ENCODE measurements at places on chromosomes 13 and 19.

- no peak for DNase-seq
These were observed 75.3 kb upstream of the RXFP2 start for GRCh38 chr13:31663880-31664585.

- DNase-seq = no peak
These were observed 310.9 kb downstream of the ZNF536 start for GRCh38 chr19:30682999-30683536.

DNA sequence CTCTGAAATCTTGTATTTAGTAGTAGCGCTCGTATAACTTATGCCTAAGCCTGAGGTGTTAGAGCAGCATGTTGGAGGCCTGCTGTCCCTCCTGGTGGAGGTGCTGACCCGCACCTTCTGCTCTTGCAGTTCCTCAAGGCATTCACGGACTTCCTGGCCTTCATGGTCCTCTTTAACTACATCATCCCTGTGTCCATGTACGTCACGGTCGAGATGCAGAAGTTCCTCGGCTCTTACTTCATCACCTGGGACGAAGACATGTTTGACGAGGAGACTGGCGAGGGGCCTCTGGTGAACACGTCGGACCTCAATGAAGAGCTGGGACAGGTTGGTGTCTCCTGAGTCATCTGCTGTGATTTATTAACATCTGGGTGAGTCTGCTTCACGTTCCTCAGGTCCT is 136.7 kb downstream of the ATP11A start:
- no peak for DNase-seq

DNA sequence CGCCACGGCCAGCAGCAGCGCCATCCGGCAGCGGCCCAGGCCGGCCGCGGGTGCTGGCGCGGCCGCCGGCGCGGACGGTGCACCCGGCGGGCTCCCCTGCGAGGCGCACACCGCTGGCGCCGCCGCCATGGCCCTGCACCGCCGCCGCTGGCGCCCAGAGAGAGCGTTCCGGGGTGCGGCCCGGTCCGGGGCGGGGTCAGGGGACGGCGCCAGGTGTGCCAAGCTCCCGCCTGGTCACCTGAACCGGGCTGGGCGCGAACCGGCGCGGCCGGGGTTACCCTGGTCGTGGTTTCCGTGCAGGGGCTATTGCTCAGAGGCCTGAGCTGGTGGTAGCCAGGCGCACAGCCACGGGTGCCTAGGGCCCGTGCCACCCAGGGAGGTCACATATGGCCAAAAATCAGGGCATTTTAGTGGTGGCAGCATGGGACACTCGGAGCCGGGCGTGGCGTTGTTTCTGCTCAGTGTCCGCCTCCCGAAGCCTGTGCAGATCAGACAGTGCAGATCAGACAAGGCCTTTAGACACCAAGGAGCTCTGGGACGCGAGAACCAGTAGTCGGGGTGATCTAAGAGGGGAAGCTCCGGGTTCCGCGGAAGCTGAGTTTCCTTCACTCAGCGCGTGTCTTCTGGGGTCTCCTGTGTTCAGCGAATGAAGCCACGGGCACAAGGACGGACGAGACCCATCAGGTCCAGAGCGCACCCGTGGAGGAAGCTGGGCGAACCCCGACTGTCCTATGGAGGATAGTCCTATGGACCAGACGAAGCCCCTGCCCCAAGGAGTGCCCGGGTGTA is at the start of gene TMEM238:
TSS of gene TMEM238 (minus strand) at position 162 of the 789 bp plus-strand sequence. CDS start at position 129, 33 bp downstream.
- peak; percentile 31 for DNase-seq

GRCh38 chr19:572743-573518 is 535 bp downstream of the BSG start:
- peak; percentile 46 for DNase-seq

- peak; percentile 62 for DNase-seq
These were observed 7.8 kb downstream of the ANKLE1 start for GRCh38 chr19:17289489-17289888.

DNA sequence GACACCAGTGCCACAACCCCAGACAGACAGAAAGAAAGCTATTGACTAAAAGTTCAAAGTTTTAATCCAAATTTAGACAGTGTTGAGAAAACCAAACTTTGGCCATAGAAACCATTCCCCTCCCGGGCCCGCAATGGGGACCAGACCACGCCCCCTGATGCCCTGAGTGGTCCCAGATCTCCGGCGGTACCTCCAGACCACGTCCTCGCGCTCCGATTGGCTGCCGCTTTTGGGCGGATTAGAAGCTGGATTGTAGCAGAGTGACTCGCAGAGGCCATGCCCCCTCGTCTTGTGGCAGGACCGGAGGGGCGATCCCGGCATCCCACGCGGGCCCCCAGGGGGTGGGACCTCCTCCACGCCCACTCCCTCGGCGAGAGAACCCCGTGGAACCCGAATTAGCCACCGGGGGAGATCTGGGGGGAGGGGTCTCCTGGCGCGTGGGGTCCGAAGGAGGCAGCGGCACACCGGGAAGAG is 797 bp upstream of the HSD17B14 start:
- no peak for DNase-seq

- DNase-seq = no peak
These were observed 11.8 kb downstream of the PGLS start for GRCh38 chr19:17522988-17523872.

DNA sequence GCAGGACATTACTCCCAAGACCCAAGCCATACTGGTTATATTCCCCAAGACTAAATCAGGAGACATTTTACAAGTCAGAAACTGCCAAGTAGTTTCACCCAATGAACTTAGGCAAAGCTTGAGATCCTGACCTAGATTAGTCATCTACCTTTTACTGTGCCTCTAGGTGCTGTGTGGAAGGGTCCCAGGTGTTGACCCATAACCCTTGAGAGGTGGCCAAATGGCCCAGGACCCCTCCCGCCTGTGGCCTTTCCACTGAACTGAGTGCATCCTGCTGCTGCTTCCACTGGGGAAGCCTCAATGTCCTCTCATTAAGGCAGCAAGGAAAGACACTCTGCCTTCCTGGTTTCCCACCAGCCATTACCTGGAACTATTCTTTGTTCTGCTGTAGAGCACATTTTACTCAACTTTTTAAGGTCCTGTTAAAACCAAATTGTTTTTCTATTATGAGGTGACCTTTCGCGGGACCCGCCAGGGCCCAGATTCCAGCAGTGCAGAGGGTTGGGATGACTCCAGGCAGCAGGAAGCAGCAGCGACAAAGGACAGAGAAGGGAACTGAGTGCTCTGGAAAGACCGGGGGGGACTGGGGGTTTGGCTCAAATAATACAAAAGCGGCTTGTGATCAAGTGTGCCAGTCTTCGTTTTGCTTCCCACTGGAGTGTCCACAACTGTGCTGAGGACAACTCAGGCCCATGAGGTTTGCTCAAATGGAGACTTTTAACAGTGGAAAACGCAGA is 27.1 kb downstream of the ANKRD10 start:
- no peak for DNase-seq

GRCh38 chr13:50450279-50450678 is 393.2 kb downstream of the DLEU7 start:
- DNase-seq = no peak

DNA sequence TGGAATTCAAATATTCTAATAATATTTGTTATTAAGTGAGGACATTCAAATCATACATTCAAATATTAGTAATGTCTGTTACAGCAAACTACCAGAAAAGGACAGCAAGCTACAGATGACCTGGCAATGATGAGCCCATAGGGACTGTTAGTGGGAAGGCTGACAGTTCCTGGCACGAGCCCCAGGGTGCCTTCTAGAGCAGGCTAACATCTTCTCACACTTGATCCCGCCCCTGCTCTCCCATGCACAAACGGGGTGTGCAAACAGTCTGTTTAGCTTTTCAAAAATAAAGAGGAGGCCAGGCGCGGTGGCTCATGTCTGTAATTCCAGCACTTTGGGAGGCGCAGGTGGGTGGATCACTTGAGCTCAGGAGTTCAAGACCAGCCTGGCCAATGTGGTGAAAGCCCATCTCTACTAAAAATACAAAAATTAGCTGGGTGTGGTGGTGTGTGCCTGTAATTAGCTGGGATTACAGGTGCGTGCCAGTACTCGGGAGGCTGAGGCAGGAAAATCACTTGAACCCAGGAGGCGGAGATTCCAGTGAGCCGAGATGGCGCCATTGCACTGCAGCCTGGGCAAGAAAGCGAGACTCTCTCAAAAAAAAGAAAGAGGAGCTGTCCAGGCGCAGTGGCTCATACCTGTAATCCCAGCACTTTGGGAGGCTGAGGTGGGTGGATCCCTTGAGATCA is 9.6 kb upstream of the GARRE1 start:
- peak; percentile 21 for DNase-seq

- no peak for DNase-seq
These were observed 7.8 kb downstream of the PODNL1 start for GRCh38 chr19:13930402-13930801.

- no peak for DNase-seq
These were observed 48.8 kb downstream of the IRS2 start for GRCh38 chr13:109737606-109738005.

DNA sequence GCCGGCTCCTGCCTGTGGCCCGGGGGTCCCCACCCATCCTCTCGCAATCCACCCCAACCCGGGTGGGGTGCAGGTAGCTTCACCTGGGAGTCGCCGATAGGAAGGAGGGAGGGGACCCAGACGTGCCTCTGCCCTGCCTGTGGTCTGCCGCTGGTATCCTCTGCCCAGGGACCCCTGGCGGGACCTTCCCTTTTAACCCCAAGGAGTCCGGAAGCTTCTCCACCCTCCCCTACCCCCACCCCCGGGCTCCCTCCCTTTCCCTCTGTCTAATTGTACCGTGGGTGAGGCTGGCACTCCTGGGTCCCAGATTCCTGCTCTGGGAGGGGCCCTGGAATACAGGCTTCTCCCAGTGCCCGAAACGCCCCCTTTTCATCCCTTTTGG is at the start of gene KLK10:
TSS of gene KLK10 (minus strand) at position 166 of the 382 bp plus-strand sequence. CDS start 579 bp downstream, outside the sequence.
- DNase-seq = no peak

GRCh38 chr13:19052931-19053330 is 128.7 kb downstream of the TUBA3C start:
- no peak for DNase-seq

DNA sequence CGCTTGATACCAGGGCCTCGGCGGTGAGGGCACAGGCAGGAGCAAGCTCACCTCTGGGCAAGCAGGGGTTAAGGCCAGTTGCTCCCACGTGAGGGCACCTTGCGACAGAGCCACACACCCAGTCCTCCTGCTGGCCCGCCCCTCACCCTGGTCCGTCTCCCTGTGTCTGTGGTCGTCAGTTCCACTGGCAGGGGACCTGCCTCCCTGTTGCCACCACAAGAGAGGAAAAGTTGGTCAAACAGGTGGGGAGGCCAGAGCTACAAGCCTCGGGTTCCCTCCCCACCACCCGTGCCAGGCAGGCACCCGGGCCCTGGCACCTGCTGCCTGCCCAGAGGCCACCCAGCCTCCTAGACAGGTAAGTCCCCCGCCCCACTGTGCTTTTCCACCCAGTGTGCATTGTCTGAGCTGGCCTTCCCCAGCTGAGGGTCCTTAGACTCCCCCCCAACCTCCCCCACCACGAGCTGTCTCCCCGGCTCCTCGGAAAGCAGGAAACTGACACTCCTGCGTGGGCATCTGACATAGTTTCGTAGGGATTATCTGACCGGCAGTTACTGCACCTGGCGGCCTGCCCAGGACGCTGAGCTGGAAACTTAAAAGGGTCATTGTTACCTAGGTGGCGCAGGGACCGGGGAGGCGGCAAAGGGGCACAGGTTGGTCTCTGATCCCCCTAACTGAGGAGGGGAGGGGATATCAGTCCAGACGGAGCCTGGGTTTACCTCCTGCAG is at the start of gene TJP3:
TSS of gene TJP3 (plus strand) at position 178 of the 725 bp plus-strand sequence. CDS start 20,049 bp downstream, outside the sequence.
- peak; percentile 40 for DNase-seq

GRCh38 chr19:40184273-40184672 is 7.0 kb upstream of the MAP3K10 start:
- DNase-seq = no peak

DNA sequence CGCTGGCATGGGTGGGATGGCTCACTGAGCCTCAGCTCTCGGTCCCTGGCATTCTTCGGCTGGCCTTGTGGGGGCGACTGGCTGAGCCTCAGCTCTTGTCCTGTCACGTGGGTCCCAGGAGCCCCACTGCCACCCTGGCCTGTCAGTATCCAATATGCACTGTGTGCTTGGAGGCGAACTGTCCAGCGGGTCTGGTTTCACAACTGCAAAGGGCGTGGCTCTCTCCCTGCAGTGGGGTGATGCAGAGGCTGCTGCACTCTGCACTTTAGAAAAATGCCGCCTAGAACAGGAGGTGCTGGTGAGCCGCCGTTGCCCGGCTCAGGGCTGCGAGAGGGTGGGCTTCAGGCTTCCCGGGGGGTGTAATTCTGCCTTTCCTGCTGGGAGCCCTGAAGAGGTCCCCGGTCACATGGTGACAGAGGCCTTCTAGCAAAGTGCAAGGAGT is 17.0 kb upstream of the TMEM255B start:
- DNase-seq = no peak

GRCh38 chr13:45623516-45624090 is 8.1 kb upstream of the ERICH6B start:
- DNase-seq = no peak

DNA sequence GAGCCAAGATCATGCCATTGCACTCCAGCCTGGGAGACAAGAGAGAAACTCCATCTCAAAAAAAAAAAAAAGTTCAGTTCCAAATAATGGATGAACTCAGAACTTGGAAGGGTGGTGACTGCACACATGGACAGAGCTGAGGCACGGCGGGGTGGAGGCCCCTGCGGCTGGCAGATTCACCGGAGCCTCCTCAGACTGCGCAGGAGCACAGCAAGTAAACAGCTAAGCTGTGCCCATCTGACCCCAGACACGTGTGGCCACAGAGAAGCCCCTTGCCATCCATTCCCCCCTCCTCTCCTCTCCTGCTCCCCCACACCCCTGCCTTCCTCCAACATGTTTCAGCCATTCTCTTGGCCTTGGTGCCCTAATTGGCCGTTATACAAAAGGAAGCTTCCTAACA is 15.6 kb upstream of the PROZ start:
- no peak for DNase-seq

DNA sequence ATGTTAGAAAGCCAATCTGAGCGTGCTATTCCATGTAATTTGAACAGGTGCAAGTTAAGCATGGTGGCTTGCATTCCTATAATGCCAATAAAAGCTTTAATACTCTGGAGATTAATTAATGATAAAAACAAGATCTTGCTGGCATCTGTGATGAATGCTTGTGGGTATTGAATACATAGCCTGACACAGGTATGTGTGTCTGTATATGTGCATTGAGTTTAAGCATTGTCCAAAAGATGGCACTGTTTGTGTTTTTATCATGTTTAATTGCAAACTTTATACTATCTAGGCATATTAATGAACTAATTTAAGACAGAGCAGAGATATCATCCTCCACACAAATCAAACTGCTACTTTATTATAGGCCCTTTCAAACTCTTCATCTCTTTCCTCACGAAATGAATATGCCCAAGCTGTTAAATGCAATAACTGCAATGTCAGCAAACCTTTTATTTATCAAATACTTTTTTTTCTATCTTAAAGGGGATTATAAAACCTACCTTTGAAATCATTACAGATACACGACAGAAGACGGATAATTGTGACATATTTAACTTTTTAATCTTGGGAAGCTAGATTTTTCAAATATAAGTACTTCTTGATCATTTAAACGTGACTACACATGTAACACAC is 86.5 kb downstream of the TNFSF11 start:
- DNase-seq = no peak

- DNase-seq = peak; percentile 3
These were observed 34.4 kb downstream of the STARD13 start for GRCh38 chr13:33251131-33251661.

DNA sequence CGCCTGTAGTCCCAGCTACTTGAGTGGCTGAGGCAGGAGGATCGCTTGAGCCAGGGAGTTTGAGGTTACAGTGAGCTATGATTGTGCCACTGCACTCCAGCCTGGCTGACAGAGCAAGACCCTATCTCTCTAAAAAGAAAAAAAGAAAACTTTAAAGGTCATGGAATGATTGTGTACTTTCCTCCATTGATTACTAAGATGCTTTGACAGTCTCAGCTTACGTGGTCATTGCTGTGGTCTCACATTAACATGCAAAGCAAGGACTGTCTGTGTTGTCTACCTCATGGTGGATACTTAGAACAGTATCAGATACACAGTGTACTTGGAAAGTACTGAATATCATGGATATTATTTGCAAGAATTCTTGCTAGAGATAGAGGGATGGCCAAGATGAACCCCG is 14.0 kb upstream of the TNFSF14 start:
- no peak for DNase-seq
